ENCODE measurements at places on chromosomes 12 and 14. TPM values are rescaled to one million over a fixed set of nuclear protein-coding genes. Genes with fewer than 3 reads are reported as not detected.

NRIP2 gene
- 1.3 TPM for total RNA-seq

SUDS3 gene
- total RNA-seq: 29.6 TPM

REP15 gene
- 0.92 TPM for total RNA-seq

RFLNA gene
- total RNA-seq: 0.15 TPM

C1QL4 gene
- not detected for total RNA-seq

BLTP3B gene
- total RNA-seq: 33.6 TPM

MYF5 gene
- total RNA-seq: 9.3 TPM

COCH gene
- total RNA-seq: 0.39 TPM

PTGDR gene
- total RNA-seq: 0.25 TPM

KHNYN gene
- total RNA-seq: 47.4 TPM

HVCN1 gene
- total RNA-seq: 5.5 TPM

KRT79 gene
- total RNA-seq: not detected

VPS29 gene
- 102 TPM for total RNA-seq

BCL2L14 gene
- not detected for total RNA-seq

SLC2A14 gene
- total RNA-seq: not detected

DPF3 gene
- total RNA-seq: 23.0 TPM

RGS6 gene
- total RNA-seq: 3.7 TPM

RPL10L gene
- not detected for total RNA-seq

RTL1 gene
- not detected for total RNA-seq

TRIM9 gene
- total RNA-seq: 1.2 TPM

ADAM21 gene
- not detected for total RNA-seq

GLIPR1 gene
- 2.6 TPM for total RNA-seq

ANO4 gene
- not detected for total RNA-seq

SDR9C7 gene
- not detected for total RNA-seq

TSHR gene
- not detected for total RNA-seq

SERPINA10 gene
- 0.23 TPM for total RNA-seq

CYP46A1 gene
- total RNA-seq: 0.18 TPM

ANKRD33 gene
- total RNA-seq: not detected

CRIP2 gene
- total RNA-seq: 37.9 TPM

SDS gene
- 0.34 TPM for total RNA-seq

FGF23 gene
- total RNA-seq: not detected

PRPF40B gene
- 20.5 TPM for total RNA-seq

FGD4 gene
- total RNA-seq: 53.5 TPM

RAD51AP1 gene
- not detected for total RNA-seq
